ENCODE measurements at places on chromosomes 11 and 22.
A peak's percentile ranks its signal among the peaks of the same experiment; 100 is the strongest.

GRCh38 chr11:24386546-24387397 lies 110.1 kb upstream of the LUZP2 start:
- ATAC-seq: no peak

- ATAC-seq: no peak
These were observed 56.1 kb downstream of the MICAL2 start for GRCh38 chr11:12166299-12167060.

- no peak for ATAC-seq
These were observed 902 bp downstream of the MUS81 start for GRCh38 chr11:65861165-65861505.

GRCh38 chr11:118174006-118174567 lies 2.4 kb downstream of the SCN2B start:
- ATAC-seq: no peak

DNA sequence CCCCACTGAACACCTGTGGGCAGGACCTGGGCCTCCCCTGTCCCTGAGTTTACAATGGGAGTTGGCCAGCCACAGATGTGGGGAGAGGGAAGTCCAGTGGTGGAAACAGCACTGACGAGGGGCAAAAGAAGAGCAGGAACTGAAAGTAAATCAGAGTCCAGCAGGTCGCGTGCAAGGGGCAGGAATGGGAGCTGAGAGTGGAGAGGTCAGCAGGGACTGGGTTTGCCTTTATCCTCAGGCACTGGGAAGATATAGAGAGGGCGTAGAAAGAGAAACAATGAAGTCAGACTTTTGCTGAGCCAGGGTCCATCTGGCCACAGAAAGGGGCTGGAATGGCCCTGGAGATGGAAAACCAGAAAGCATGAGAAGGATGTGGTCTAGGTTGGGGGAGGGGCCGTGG lies 8.5 kb downstream of the P2RY6 start:
- ATAC-seq: peak; percentile 65

DNA sequence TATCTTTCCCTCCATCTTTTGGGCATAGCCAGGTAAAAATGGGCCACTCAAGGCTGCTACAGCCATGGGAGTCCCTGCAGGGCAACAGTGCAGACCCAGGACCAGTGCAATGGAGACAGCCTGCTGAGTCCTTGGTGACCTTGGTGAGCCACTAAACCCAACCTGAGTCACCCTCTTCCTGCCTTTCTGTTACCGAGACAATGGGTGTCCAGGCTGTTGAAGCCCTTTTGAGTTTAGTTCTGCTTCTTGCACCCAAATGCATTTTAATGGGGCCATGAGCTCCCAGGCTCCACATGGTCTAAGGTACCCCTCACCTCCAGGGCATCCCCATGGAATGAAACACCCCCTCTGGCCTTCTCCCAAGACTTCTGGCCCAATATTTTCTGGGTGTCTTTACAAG lies 874 bp upstream of the PLAAT4 start:
- no peak for ATAC-seq
